ENCODE measurements at places on chromosomes 6 and 20. TPM values are rescaled to one million over a fixed set of nuclear protein-coding genes. Genes with fewer than 3 reads are reported as not detected.

DNA sequence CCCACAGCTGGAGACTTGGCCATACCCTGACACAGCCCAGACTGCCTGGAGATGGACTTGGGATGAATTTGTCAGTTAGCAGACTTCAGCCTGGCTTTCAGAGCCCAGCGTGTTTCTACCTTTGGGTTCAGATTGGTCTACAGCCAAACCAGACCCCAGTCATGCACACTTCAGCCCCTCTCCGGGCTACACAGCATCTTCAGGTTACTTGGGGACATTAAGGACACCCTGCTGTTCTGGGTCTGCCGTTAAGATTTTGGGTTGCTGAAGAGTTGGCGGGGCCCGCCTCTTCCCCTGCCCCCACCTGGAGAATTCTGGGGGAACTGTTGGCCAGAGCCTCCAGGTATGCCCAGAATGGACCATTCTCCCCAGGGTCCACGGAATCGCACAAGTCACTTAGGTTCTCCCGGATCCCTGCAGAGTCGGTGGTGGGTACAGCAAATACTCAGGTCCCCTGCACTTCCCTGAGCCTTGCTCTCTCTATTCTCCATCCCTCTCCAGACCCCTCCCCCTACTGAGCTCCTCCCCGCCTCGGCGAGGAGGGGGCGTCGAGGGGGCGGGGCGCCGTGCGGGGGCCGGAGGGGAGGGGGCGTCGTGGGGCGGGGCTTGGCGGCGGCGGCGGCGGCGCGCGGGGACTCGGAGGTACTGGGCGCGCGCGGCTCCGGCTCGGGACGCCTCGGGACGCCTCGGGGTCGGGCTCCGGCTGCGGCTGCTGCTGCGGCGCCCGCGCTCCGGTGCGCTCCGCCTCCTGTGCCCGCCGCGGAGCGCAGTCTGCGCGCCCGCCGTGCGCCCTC lies at the start of gene PTK7:
PTK7 (plus strand) TSS at position 645 of the 794 bp plus-strand sequence. CDS start 175 bp downstream, outside the sequence.
- peaks cover 28% of the 10 kb centered on the region for H3K27me3 ChIP-seq
- DNase-seq = no peak
- H3K27ac ChIP-seq = no peak within 1 kb of the TSS

The COX4I2 gene
- 2.1 TPM for total RNA-seq

GRCh38 chr6:164825386-164825785 lies 484.0 kb downstream of the C6orf118 start:
- H3K4me1 ChIP-seq = no peaks in the 10 kb centered on the region
- DNase-seq = no peak
- no peaks in the 10 kb centered on the region for H3K27me3 ChIP-seq
- no peaks in the 10 kb centered on the region for H3K36me3 ChIP-seq

DNA sequence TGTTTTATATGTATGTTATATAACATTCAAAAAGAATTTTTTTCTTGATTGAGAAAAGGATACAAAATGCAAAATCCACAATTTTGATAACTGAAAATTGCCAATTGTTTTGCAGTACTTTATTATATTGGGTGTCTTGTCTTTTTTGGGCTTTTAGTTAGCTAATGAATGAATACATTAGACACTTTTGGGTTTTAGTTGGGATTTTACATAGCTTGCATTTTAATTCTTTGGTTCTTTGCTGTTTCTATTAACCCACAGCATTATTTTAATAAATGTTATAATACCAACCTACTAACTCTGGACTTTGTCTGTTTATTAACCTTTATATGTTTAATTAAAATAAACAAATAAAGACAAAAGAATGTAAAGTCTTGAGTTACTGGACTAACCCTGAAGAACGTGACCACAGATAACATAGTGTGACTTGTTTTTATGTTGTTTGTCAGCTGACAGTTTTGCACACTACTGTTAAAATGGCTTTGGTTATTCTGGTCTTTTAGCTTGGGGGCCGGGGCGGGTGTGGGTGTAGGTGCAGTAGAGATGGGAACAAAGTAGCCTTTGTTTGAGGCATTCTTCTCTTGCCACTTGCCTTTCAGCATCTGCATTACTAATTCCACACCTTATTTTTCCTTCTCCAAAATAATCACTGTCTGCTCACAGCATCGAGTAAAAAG lies 159.1 kb downstream of the QKI start:
- H3K4me3 ChIP-seq = no peak overlapping the region
- DNase-seq = no peak
- H3K36me3 ChIP-seq = peaks cover 18% of the 10 kb centered on the region
- no peak overlapping the region for H3K27ac ChIP-seq
- no peaks in the 10 kb centered on the region for H3K4me1 ChIP-seq

- H3K27ac ChIP-seq = no peak overlapping the region
- no peaks in the 10 kb centered on the region for H3K36me3 ChIP-seq
- DNase-seq = no peak
- no peaks in the 10 kb centered on the region for H3K27me3 ChIP-seq
- no peak overlapping the region for H3K4me3 ChIP-seq
These were observed 248.5 kb downstream of the THBS2 start for GRCh38 chr6:169005166-169005565.

- no peak for DNase-seq
- no peaks in the 10 kb centered on the region for H3K4me1 ChIP-seq
- H3K4me3 ChIP-seq = no peak overlapping the region
- no peak overlapping the region for H3K27ac ChIP-seq
- H3K36me3 ChIP-seq = no peaks in the 10 kb centered on the region
These were observed 92.6 kb downstream of the RNGTT start for GRCh38 chr6:88870717-88871330.

DNA sequence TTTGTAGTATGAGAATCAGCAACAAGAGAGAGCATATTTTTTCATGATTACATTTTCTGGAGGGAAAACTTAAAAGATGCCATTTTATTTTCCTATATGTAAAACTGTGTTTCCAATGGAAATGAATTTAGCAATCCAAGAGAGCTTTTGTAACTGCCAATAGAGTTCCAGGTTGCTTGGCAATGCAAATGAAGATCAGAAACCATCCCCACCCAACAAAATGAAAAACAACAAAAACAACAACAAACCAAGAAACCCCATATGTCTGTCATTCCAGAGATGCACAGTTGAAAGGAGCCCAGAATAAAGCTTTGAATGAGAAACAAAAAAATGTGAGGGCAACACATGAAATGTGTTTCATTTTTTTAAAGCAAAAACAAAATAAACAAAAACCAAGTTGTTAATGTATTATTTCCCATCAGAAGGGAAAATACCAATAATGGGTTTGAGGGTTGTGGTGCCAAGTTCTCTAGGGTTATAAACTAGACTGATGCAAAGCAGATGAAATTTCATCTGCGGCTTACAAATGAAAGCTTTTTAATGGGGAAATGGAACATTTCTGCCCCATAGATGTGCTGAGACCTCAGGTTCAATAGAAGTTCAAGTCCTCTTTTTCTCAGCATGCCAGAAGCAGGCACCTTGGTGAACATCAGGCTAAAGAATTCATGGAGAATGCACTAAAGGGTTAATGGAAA lies 121.5 kb upstream of the MCHR2 start:
- no peaks in the 10 kb centered on the region for H3K36me3 ChIP-seq
- H3K4me1 ChIP-seq = no peaks in the 10 kb centered on the region
- no peaks in the 10 kb centered on the region for H3K27me3 ChIP-seq
- no peak overlapping the region for H3K4me3 ChIP-seq
- DNase-seq = no peak

DNA sequence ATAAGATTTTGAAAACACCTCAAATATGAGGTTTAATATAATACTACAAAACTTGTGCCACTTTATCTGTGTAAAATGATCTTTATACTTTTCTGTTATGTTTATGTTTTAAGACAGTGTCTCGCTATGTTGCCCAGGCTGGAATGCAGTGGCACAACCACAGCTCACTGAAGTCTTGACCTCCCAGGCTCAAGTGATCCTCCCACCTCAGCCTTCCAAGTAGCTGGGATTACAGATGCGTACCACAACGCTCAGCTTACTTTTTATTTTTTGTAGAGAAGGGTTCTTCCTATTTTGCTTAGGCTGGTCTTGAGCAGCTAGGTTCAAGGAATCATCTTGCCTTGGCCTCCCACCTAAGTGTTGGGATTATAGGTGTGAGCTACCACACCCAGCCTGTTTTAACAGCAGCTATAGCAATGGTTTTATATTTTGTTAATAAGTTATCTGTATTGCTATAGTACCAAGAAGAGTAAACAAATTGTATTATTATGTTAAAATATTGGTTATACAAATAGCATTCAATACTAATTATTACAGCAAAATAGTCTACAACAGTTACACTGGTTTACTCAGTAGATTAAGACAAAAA lies 8.2 kb downstream of the TAB2 start:
- no peak for DNase-seq
- no peak overlapping the region for H3K4me3 ChIP-seq
- no peak overlapping the region for H3K27ac ChIP-seq
- no peaks in the 10 kb centered on the region for H3K27me3 ChIP-seq

Data from esophagus muscularis mucosa (tissue), 4 donors.